Esophagus squamous epithelium (tissue), 5 donors: ENCODE measurements at places on chromosomes 11 and 22. TPM values are rescaled to one million over a fixed set of nuclear protein-coding genes. Genes with fewer than 3 reads are reported as not detected.

- H3K4me1 ChIP-seq: no peaks in the 10 kb centered on the region
- H3K27me3 ChIP-seq: no peaks in the 10 kb centered on the region
- no peak overlapping the region for H3K27ac ChIP-seq
- DNase-seq: no peak
- H3K36me3 ChIP-seq: peaks cover 51% of the 10 kb centered on the region
Measured at GRCh38 chr11:1281326-1281973, 28.0 kb downstream of the TOLLIP start.

DNA sequence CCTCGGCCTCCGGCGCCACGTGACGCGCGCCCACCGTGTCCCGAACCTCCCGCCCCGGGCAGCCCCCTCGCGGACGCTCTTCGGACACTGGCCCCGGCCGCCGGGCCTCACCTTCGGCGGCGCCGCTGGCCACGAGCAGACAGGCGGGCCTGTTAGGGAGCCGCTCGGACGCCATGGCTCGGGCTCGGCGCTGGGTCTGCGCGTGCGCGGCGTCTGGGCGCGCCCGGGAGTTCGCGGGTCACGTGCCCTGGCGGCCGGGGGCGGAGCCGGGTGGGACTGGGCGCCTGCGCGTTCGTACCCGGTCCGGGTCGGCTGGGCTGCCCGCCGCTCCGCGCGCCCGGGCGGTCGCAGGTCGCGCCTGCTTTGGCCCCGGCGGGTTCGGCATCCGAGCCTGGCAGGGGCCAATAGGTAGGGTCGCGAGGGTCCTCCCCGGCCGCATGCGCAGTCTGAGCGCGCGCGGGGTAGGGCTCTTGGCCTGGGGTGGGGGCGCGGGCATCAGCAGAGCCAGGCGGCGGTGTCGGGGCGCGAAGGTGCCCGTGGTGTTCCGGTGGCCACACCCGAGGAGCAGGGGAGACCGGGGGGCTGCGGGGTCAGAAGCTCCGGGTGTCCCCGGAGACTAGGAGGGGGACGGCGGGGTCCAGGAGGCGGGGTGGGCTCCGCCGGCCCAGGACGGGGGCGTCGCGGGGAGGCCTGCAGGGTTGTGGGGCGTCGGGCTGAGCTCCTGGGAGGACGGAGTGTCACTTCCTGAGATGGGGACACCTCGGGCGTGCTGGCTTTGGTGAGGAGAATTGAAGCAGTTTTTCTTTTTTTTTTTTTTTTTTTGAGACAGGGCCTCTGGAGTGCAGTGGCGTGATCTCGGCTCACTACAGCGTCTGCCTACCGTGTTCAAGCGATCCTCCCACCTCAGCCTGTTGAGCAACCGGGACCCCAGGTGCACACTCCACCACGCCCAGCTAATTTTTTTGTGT, at the start of gene GATD1:
Gene GATD1 (minus strand): TSS at position 200 of the 968 bp plus-strand sequence. CDS start 25 bp downstream, at position 175.
- peak; percentile 45 for DNase-seq
- no peaks in the 10 kb centered on the region for H3K27me3 ChIP-seq
- H3K27ac ChIP-seq: peak within 1 kb of the TSS; percentile 90
- peak within 1 kb of the TSS; percentile 75 for H3K4me3 ChIP-seq

DNA sequence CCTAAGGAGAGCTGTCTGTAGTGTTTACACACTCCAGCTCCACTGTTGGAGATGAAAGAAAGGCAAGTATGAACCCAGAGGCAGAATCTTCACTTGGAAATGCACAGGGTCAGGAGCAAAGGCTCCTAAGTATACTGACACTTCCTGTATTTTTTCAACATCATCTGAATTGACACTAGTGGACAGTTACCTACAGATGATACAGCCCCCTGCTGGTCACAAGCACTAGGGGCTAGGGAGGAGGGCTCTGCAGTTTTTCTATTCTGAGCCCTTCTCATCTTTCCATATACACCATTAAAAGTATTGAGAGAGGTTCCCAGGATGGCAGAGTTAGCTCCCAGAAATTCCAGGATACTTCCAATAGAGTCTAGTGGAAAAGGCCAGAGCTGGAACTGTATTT, 290.3 kb upstream of the API5 start:
- H3K36me3 ChIP-seq: no peaks in the 10 kb centered on the region
- H3K4me1 ChIP-seq: no peaks in the 10 kb centered on the region
- H3K27me3 ChIP-seq: no peaks in the 10 kb centered on the region
- DNase-seq: no peak
- H3K4me3 ChIP-seq: no peak overlapping the region
- H3K27ac ChIP-seq: no peak overlapping the region

DNA sequence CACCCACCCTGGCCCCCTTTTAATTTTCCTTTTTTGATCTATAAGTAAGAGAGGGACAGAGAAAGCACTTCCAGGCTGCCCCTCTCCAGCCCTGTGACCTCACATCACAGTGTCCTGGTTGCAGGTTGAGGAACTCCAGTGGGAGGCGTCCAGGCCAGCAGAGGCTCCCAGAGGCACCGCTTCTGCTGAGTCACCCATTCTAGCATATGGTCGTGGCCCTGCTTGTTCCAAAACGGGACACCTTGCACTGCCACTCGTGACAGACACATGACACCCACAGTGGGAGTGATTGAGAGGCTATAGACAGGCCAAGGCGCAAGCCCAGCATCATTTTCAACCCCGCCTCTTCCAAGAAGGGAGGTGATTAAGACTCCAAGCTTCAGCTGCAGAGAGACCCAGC, 16.0 kb upstream of the TMPRSS4 start:
- H3K36me3 ChIP-seq: no peaks in the 10 kb centered on the region
- no peak overlapping the region for H3K4me3 ChIP-seq
- H3K27ac ChIP-seq: no peak overlapping the region
- peaks cover 16% of the 10 kb centered on the region for H3K27me3 ChIP-seq
- no peak for DNase-seq

GRCh38 chr11:31240340-31240904, 129.1 kb downstream of the DCDC1 start:
- H3K4me1 ChIP-seq: no peaks in the 10 kb centered on the region
- no peak overlapping the region for H3K4me3 ChIP-seq
- H3K27ac ChIP-seq: no peak overlapping the region
- H3K36me3 ChIP-seq: no peaks in the 10 kb centered on the region
- DNase-seq: no peak
- H3K27me3 ChIP-seq: no peaks in the 10 kb centered on the region

GRCh38 chr22:44225091-44225689, 44.5 kb downstream of the PARVG start:
- H3K4me1 ChIP-seq: peaks cover 13% of the 10 kb centered on the region
- no peak overlapping the region for H3K27ac ChIP-seq
- H3K36me3 ChIP-seq: no peaks in the 10 kb centered on the region
- H3K27me3 ChIP-seq: no peaks in the 10 kb centered on the region

The MMP3 gene
- not detected for total RNA-seq

The RASD2 gene
- total RNA-seq: 0.06 TPM

The CARD18 gene
- total RNA-seq: not detected

The SEPTIN3 gene
- total RNA-seq: 0.19 TPM
